ENCODE measurements at places on chromosomes 1 and 21.

GRCh38 chr1:207866471-207867135 lies 44.3 kb downstream of the CD34 start:
- DNase-seq, result no peak

DNA sequence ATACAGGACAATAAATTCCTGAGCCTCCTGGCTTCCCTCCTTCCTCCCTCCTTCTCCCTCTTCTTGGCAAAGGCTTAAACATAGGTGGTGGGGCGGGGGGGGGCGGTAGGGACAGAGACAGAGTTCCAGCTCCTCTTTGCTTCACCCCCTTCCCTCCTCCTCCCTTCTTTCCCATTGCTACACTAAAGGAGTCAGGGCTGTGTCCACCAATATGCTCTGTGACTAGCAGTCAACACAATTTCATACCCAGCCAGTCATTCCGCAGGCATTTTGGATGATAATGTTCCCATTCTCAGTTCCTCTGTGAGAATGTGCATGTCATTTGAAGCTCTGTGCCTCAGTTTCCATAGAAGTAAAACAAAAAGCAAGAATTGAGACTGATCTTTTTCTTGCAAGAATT lies 1.7 kb downstream of the LMOD1 start:
- DNase-seq, result no peak

- no peak for DNase-seq
These were observed 18.2 kb downstream of the LDLRAP1 start for GRCh38 chr1:25561421-25562100.

DNA sequence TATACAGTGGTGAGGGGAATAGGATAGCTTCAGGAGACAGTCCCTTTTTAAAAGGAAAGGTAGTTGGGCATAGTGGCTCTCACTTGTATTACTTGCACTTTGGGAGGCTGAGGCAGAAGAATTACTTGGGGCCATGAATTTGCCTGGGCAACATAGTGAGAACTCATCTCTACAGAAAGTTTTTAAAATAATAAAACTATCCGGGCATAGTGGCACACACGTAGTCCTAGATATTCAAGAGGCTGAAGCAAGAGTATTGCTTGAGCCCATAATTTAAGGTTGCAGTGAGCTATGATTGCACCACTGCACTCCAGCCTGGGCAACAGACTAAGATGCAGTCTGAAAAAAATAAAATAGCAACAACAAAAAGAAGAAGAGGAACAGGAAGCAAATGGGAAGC lies 27.2 kb downstream of the GORAB start:
- DNase-seq, result no peak

GRCh38 chr1:16073490-16074119 lies at the start of gene FAM131C:
Gene FAM131C, minus strand, starts transcription at chr1:16073651. Its CDS starts 209 bp downstream, at chr1:16073442.
- DNase-seq, result peak; percentile 62

DNA sequence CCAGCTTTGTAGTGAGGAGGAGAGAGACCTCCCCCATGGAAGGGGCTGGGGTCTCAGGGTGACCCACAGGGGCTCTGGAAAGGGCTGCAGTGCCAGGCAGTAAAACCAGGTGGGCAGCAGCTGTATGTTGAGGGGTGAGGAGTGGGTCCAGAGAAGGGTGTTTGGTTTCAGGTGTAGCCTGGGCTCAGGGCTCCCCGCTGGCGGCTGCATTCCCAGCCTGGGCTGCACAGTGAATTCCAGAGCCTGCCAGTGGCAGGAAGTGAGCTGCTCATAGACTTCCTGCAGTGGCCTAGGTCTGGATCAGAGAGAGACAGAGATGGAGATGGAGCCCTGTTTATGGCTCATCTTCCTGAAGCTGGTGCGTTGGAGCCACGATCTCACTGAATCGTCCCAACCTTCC lies 356.4 kb downstream of the PTPRU start:
- no peak for DNase-seq

GRCh38 chr1:152107031-152107983 lies 7.9 kb downstream of the TCHH start:
- DNase-seq, result no peak

- peak; percentile 54 for DNase-seq
These were observed 19.6 kb downstream of the SCMH1 start for GRCh38 chr1:41222496-41222895.

- no peak for DNase-seq
These were observed 56.0 kb downstream of the FOXJ3 start for GRCh38 chr1:42279055-42279454.

GRCh38 chr1:15426492-15427279 lies 11.6 kb upstream of the CTRC start:
- no peak for DNase-seq

GRCh38 chr1:201508809-201509208 lies 1.9 kb upstream of the CSRP1 start:
- no peak for DNase-seq

DNA sequence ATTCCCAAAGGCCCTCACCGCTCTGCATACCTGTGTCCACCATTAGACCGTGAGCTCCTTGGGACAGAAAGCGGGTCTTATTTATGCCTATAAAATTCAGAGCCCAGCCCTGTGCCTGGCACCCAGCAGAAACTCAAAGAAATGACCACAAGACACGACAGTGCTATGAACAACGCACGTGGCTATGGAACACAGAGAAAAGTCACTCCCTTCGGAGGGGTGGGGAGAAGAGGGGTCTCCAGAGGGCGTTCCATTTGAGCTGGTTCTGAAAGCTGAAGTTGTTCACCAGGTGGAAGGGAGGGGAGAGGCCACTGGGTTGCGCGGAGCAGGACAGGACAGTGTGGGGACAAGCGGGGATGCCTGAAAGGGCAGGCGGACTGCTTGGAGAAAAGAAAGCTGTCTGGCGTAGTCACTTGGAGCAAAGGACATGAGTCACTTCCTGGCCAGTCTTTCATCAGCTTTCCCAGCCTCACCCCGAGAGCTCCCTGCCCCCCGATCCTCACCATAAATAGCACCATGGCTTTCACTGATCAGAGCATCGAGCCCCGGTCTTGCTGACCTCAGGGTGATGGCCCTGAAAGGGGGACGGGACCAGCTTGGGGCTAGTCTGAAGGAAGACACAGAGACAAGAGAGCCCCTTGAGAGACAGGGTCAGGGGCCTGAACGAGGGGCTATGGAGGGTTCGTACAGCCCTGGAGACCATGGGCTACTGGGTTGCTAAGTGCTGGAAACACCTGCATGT lies 28.5 kb downstream of the ECE1 start:
- DNase-seq, result peak; percentile 48

GRCh38 chr1:186643614-186644013 lies 36.6 kb downstream of the PTGS2 start:
- no peak for DNase-seq

DNA sequence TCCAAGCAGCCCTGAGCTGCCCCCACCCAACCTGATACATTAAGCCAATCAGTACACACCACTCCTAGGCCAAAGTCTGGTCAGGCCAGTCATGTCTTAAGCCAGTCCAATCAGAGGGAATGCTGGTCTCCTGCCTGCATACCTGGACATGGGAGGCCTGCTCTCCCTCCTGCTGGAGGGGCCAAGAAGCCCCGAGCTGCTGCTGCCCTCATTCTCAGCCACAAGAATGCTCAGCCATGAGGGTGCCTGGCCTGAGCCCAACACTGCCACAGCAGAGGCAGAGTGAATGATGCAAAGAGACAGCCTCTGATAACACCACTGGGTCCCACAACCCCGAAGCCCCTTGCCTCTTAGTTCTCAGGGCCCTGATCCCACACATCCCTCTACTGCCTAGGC lies 23.0 kb downstream of the CHD5 start:
- DNase-seq, result no peak

Measured in NCI-H1417 (cell line).